ENCODE measurements at places on chromosomes 6 and 20.

GRCh38 chr20:24769878-24770627, 179.0 kb upstream of the CST7 start:
- DNase-seq, result no peak

- DNase-seq, result no peak
These were observed 4.5 kb downstream of the CCDC170 start for GRCh38 chr6:151498327-151498726.

DNA sequence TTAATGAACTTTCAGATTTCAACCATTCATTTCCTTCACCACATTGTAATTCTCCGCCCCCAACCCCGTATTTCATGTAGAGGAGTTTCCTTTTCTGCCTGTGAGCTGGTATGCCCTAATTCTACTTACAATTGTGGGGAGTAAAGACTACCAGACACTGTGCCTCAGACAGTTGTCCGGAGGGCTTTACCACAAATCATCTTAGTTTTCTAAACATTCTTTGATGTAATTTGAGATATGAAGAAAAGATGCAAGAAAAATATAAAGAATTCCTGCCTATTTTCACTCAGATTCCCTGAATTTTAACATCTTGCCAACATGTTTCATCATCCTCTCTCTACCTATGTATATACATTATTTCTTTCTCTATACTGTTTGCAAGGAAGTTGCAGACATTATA, 28.3 kb upstream of the LOC128125822 start:
- no peak for DNase-seq

DNA sequence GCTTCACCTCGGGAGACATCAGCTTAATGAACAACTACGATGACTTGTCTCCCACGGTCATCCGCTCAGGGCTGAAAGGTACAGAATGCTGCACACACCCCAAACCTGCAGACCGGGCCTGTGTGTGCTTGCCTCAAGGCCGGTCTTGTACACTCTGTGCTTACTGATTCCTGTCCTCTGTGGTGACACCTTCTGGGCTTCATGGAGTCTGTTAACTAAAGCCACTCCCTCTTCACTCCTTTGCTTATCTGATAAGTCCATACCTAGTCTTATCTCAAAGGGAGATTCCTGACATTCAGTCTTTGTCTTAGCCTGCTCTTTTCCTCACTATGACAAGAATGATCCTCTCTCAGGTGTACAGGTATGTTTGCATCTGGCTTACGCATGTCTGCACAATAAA, 107.7 kb upstream of the TMEM181 start:
- DNase-seq, result no peak

- DNase-seq, result no peak
These were observed 18.7 kb upstream of the LAMP5 start for GRCh38 chr20:9495701-9496100.

- DNase-seq, result peak; percentile 81
These were observed 13.6 kb downstream of the TRAPPC3L start for GRCh38 chr6:116531675-116532570.

- DNase-seq, result no peak
These were observed 233.6 kb upstream of the BMP2 start for GRCh38 chr20:6533761-6534479.

DNA sequence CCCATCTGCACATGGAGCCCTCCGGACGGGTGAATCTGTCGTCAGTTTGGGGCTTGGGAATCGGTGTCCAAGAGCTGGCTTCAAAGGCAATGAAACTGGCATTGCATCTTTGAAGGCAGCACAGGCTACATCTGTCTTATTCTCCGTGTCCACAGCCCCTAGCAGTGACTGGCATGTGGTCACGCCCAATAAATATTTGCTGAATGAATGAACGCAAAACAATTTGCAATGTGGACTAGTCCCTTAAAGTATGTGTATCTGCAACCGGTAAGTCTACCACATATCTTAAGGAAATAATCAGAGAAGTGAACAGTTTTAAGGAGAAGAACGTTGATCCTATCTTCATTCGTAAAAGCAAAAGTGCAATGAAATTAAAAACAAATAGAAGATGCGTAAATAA, 8.0 kb upstream of the PMEPA1 start:
- no peak for DNase-seq

DNA sequence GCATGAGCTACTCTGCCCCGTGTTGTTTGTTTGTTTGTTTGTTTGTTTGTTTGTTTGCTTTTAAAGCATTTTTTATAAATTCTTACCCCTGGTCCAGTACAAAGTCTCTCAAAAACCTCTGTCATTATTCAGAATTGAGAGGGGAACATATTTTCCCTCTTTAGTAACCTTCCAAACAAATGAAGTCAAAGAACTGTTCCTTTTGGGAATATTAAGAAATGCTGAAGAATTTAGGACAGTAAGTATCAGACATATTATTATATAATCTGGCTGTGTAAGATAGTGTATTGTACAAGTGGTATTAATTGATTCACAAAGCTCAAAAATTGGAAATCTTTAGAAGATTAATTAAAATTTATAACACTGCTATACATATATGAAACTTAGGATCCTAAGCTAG, 54.7 kb downstream of the BMP5 start:
- DNase-seq, result no peak

DNA sequence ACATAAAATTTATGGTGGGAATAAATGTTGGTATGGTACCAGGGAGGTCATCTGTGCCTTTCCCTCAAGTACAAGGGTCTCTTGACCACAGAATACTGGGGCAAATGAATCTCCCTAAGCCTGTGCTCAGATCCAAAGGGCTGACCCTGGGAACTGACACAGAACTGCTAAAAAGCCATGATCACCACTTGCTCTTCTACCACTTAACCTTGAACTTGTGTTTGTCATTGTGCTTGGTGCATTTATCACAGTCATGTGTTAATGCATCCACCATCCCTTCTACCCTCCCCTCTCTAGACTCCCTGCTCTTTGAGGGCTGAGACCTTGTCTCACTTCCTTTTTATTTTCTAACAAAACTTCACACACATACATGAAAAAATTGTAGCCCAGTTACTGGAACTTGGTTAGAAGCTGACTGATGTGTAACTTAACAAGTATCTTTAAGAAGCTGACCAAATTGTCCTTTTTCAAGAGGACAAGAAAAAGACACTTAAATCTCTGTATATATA, 46.1 kb upstream of the PBOV1 start:
- DNase-seq, result peak; percentile 15

GRCh38 chr6:33677143-33677660, 34.3 kb downstream of the UQCC2 start:
- DNase-seq, result no peak

DNA sequence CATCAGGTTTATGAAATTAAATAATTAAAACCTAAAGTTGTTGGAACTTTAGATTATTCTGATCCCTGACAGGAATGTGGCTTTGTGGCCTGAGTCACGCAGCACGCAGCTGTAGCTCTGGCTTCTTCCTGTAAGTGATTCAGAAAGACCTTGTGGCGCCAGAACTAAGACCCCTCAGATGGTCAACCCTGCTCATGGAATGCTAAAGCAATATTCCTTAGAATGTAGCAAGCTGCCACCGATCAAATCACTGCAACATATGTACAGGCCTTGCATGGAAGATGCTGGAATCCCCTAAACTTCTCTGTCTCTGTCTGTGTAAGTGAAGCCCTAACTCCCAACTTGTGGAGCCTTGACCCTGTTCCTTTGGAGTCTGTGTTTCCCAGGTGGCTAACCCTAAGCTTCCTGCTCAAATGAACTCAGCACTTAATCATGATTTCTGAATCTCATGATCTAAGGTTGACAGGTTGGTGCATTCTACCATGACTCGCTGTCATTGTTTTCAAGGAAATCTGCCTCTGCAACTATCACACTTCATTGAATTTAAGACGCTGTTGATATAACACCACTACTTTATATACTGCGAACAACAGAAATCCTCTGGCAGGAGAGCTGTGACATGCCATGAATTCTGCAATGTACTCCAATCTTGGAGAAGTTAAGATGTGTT, 111.2 kb upstream of the CST7 start:
- no peak for DNase-seq

GRCh38 chr20:44418069-44418905, 57.4 kb upstream of the TTPAL start:
- no peak for DNase-seq

DNA sequence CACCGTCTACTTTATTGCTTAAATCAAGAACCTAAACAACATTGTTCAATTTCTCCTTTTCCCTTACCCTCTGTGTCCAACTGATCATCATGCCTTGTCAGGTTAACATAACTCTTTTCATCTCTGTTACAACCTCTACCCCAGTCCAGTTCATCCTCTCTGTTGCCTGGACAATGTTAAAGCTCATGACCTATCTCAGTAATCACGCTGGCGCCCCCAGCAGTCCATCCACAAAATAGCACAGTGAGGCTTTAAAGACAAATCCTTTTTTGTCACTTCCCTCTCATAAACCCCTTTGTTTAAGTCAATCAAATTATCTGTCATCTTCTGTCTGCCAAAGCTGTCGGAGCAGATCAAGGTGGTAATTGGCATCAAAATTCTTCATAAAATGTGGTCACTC, 140.1 kb downstream of the QKI start:
- peak; percentile 45 for DNase-seq

DNA sequence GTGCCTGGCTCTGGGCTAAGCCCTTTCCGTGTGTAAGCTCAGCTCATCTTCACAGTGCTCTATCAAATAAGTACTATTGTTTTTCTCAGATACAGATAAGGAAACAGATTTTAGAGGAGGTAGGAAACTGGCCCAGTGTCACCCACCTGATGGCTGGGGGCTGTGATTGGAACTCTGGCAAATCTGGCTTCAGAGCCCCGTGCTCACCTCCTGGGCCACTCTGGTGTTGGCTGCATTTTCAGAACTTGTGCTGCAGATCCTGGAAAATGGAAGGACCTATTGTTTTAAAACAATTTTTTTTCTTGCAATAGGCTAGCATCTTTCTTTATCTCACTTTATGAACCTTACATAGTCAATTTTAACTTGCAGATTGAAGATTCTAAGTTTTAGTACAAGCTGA, 5.7 kb downstream of the STX16 start:
- no peak for DNase-seq

GRCh38 chr6:108655806-108656651, 95.3 kb downstream of the FOXO3 start:
- DNase-seq, result no peak

DNA sequence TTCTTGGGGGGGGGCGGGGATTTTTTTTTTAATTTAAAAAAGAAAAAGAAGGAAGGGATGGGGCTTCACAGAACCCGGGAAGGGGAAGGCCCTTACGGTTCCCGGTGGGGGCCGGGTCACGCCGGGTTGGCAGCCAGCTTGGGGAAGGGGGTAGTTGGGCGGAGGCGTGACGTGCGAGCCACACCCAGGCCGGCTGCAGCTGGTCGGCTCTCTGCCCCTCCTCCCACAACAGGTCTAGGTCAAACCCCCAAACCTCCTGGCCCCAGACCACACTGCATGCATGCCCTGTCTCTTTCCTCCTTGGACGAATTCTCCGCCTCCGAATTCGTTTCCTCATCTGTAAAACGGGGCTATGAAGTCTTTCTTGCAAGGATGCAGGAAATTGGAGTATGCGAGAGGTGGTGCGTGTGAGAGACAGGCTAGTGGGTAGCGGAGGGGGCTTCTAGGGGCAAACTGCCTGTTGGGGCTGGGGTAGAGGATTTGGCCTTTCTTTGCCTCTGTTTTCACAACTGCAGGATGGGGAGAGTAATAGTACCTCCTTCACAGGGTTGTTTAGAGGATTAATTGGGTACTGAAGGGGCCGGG, 828 bp downstream of the HCK start:
- DNase-seq, result peak; percentile 72

DNA sequence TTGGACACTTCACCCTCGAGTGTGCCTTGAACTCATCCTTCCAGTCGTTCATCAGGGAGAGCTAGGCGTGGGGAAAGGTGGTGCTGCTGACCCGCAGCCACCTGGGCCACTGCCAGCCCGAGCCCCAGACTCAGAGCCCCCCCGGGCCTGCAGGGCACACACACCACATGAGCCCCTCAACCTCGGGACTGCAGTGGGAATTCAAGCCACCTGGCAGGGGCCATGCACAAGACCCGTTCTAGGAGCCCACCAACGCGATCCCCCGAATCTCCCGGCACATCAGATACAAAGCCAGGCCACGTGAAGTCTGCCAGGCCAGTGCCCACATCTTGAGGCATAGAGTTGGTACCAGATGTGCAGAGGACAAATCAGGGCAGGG, 2.8 kb downstream of the ZNF512B start:
- DNase-seq, result no peak

- DNase-seq, result no peak
These were observed 8.5 kb downstream of the SPTLC3 start for GRCh38 chr20:13017235-13017634.

DNA sequence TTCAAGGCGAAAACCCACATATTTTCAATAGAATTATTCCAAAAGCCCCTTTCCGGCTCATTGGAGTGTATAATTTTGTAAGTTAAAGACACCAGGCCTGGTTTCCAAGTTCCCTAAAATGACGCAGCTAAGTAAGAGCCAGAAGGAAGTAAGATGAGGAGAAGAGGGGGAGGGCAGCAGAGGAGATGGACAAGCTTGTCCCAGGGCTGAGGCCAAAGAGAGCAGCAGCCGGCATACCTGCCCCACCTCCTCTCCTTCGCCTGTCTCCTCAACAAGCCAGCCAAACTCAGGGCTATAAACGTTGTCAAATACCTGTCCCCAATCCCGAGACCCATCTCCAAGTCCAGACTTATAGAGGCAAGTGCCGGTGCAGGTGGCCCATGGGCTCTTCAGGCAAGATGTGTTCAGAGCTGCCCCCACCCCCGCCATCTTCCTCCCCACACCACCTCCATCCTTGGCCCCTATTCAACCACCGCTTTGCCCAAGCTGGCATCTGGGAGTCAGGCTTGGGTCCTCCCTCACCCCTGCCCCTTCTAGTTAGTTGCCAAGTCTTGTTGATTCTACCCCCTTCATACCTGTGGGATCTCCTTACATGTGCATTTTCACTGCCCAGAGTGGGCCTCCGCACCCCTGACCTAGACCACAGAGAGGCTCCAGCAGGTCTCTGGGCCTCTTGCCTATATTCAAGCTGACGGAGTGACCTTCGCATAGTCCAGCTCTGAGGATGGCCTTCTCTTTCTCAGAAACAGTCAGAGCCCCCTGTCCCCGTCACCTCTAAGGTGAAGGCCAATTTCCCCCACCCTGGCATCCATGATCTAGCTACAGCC, 75.7 kb upstream of the SIRPA start:
- DNase-seq, result no peak

- no peak for DNase-seq
These were observed 224.0 kb upstream of the PLN start for GRCh38 chr6:118324116-118324515.

GRCh38 chr6:17454316-17455005, 61.1 kb downstream of the CAP2 start:
- DNase-seq, result no peak

GRCh38 chr20:25466846-25467245, 59.4 kb downstream of the GINS1 start:
- DNase-seq, result no peak

- no peak for DNase-seq
These were observed 1.4 kb downstream of the SMAP1 start for GRCh38 chr6:70669133-70669532.

GRCh38 chr6:45657226-45657625, 279.5 kb upstream of the SUPT3H start:
- no peak for DNase-seq
